ENCODE measurements at places on chromosomes 1 and 21.

DNA sequence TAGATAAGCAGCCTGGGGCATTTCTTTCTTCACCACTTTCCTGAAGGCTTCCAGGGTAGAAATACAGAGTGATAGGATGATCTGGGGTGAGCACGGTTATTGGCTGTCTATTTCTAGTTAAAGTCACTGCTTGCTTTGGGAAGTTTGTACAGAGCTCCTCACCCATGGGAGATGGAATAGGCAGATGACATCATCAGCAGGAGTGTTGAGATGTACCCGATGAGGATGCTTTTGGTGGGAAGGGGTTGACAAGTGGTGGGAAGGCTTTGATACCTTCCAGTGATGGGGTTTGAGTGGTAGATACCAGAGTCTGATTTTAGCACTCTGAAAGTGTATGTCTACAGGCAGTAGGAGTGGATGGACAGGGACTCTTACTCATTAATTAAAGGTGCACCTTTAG, 112.6 kb downstream of the BRINP2 start:
- no peak for DNase-seq

DNA sequence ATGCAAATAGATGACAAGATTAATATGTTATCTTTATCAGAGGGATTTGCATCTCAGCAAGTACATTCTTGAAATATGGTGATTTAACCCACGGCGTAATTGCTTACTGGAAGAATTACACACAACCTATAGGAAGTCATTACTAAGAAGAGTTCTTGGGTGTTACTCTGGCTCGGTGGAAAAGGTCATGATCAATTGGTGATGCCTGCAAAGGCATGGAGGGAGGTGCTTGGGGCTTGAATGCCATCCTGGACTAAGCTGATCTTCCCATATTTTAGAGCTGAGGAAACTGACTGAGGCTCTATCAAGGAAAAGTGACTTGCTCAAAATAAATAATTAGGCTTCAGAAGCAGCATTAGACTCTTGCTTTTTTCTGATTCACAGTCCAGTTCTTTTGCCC, 137.5 kb upstream of the JUN start:
- no peak for DNase-seq

GRCh38 chr1:156232201-156232894, 9.6 kb upstream of the BGLAP start:
- DNase-seq: no peak

DNA sequence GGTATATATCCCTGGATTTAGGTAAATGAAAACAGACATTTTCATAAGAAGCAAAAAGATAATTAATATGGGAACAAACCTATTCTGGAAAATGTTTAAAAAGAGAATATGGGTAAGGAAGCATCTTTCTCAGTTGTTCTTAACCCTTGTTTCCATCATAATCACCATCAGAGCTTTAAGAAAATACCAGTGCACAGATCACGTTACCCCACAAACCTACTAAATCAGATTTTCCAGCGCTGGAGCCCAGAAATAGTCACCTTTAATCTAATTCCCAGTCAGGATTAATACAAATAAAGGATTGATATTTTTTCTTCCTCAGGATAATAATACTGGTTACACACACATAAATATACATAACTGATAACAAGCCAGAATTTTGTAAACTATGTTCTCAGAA, 44.6 kb downstream of the PTPRC start:
- DNase-seq: no peak

GRCh38 chr1:40662864-40663263, 2.6 kb downstream of the RIMS3 start:
- peak; percentile 21 for DNase-seq

GRCh38 chr1:55060133-55060999, 21.0 kb downstream of the PCSK9 start:
- no peak for DNase-seq

DNA sequence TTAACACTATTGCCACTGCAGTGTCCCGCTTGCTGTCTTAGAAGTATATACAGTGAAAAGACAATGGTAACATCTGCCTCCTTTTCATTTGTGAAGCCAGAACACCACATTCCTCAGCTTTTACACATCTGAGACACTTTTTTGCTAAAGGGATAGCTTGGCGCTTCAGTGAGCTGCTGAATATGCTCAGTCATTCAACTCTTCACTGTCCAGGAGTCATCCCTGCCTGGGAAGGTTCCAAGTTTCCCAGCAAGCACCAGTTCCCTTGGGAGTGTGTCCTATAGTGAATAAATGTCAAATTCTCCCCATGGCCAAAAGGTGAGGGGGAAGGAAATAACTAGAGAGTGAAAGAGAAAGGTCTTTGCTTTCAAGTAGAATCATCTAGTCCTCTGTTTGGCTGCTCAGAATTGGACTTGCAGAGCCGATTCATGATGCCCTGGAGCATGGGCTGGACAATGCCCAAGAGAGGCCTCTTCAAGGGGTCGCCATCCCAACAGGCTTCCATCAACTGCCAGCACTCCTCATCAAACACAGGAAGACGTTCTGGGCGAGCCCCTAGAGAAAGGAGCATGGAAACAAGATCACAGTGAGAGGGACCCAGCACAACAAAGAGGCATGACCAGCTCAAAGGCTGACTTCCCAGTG, 25.5 kb upstream of the RBBP5 start:
- DNase-seq: no peak

GRCh38 chr1:18955441-18956192, 859 bp downstream of the IFFO2 start:
- DNase-seq: no peak

- no peak for DNase-seq
Observed at GRCh38 chr1:89041119-89041641, 18.5 kb upstream of the GBP3 start.

DNA sequence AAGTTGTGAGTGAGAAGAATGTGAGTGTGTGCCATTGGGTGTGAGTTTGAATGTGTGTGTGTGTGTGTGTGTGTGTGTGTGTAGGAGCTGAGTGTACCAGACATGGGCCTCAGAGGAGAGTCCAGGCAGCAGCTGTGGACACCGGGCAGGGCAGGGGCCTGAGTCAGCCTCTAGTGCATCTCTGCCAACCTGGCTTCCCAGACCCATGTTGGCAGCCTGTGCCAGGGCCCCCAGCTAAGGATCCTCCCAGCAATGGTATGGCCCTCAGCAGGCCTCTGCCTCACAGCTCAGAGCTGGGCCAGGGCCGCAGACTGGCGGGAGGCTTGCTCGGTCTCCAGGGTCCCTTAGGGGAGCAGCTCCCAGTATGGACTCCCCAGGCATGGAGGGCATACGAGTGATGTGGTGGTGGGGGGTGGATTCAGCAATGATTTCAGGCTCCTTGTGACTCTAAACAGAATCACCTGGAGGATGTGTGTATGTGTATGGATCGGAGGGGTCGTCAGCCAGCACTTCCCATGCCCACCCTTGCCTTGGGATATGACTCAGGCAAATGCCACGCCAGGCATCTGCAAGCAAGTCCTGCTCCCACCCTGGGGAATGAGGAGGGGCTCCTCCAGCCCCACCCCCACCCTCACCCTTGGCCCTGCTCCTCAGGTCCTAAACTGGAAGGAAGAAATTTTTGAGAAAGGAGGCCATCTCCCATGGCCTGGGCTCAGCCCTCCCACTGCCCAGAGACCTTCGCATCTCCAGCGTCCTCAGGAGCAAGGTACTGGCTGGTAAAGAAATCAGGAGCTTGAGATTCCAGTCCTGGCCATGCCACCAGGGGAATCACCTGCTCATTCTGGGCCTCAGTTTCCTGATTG, 1.8 kb upstream of the FOXO6 start:
- no peak for DNase-seq

GRCh38 chr21:42073145-42074099, 2.3 kb downstream of the UMODL1 start:
- DNase-seq: no peak

DNA sequence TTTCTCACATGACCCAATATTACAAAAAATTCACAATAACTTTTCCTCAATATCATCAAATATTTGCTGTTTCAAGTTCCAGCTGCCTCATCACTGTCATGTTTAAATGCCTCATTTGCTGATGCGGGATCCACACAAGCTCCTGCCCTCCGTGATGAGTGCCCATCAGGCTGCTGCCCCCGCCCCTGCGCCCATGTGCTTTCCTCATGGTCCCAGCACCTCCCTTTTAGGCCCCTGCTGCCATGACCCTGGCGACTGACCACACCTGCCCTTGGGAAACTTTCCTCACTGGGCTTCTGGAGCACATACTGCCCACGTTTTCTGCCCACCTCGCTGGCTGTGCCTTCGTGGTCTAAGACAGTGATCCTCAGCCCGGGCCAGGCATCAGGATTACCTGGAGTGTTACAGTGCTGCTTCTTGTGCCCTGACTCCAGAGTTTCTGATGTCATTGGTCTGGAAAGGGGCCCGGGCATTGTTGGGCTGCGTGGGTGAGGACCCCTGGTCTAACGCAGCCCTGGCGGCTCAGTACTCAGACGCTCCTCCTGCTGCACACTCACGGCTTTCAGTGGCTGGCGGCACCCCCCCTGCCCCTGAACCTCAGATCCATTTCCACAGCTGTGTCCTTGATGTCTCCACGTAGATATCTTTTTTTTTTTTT, 20.5 kb downstream of the PLEKHM2 start:
- no peak for DNase-seq

- DNase-seq: no peak
Observed at GRCh38 chr1:116578581-116578980, 7.8 kb upstream of the CD58 start.

DNA sequence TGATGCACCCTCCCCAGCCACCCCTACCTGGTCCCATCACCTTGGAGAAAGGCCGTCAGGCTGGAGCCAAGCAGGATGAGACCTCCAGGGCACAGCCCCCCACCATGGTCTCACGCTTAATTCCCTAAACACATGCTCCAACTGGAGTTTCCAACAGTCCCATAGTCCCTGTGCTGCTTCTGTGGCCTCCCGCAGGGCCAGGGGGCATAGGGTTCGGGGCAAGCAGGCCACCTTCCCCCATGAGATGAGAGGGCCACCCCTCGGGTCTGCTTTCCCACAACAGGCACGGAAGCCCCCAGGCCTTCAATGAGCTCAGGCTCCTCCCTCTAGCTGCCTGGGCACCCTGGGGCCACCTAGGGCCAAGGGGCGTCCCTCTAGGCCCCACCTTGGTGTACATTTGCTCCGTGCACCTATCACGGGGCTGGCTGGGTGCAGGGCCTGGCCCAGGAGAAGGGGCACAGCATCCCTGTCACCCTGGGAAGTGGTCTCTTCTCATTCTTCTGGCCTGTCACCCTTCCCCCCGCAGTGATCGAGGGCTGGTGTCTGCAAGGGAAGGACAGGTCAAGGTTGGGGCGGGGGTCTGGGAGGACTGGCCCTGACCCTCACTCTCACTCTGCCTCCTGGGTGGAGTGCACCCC, 42.4 kb downstream of the TRIM11 start:
- DNase-seq: no peak

GRCh38 chr1:6144175-6144574, 35.9 kb downstream of the CHD5 start:
- no peak for DNase-seq

- no peak for DNase-seq
Observed at GRCh38 chr1:86472152-86472551, 3.4 kb downstream of the CLCA1 start.

GRCh38 chr1:239247285-239247684, 139.1 kb upstream of the CHRM3 start:
- DNase-seq: no peak

- no peak for DNase-seq
Observed at GRCh38 chr1:145979746-145980456, 15.4 kb downstream of the POLR3GL start.

DNA sequence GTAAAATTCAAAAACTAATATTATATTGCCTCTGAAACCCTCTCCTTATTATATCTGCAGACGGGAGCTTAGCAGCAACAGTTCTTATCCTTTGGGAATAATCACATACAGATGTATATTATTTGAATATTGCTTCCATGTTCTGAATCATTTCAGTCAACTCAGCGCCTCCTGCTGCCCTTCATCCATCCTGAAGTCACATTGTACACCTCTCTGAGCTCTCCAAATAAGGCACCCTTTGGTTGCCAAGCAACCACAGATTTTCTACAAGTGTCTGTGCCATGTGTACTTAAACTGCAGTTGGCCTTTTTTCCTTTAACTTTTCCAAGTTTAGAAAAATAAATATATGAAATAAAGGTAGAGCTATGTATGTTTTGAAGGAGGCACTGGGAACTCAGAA, 384.3 kb downstream of the LRRIQ3 start:
- no peak for DNase-seq

DNA sequence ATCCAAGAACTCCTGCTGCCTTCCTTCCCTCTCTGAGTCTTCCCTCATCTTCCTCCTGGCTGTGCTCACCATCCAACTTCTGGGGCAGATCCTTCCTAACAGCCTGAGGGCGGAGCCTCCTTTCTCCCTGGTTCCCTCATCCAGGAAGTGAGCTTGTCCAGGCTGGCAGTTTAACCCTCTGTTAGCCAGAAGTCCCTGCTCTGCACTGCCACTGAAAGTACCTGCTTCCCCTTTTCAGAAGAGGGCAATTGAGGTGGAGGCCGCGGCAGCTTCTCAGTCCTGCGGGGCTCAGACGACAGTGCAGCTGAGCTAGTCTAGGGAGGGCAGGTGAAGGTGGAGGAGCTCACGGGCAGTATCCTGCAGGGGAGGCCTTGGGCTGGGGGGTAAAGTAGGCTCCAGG, 149.1 kb downstream of the FCRL5 start:
- DNase-seq: no peak

DNA sequence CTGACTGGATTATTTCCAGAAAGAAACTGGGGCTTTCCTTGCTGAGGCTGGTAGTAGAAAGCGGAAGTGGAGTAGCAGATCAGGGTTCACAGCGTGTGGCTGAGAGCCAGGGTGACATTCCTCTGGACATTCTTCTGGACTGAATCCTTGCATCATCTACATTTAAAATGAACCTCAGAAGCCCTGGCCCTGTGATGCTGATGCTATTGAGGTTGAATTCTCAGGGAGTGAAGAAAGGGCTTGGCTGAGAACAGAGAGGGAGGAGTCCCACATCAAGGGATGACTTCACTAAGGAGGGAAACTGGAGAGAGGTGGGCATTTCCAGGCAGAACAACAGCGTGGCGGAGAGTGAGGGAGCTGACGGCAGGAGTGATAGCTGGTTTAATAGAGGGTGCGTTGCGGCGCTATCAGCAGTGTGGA, 102.3 kb upstream of the LMO4 start:
- DNase-seq: no peak

GRCh38 chr1:108113496-108113895, 86.6 kb downstream of the SLC25A24 start:
- DNase-seq: no peak

DNA sequence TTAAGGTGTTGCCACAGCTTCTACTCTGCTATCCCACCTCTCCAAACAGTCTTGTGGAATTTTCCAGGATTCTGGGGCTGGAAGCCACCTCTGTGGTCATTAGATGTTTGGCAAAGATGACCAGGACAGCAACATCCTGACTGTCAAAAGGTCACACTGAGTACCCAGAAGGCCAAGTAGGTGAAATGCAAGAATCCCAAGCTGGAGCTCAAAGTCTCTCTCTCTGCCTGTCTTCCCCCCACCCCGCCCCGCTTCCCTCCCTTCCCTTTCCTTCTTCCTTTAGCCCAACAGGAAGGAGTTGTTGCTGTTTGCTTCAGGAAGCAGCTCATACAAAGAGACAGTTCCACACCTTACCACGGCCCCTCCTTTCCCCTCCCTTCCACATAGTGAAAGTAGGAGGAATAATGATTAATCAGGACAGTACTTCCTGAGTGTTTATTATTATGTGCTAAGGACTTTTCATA, 75.6 kb upstream of the SLC2A1 start:
- DNase-seq: no peak

GRCh38 chr1:231028682-231029081, 11.4 kb downstream of the FAM89A start:
- DNase-seq: no peak
